RPMI7951 (cell line): ENCODE measurements at places on chromosomes 1 and 21. TPM values are rescaled to one million over a fixed set of nuclear protein-coding genes. Genes with fewer than 3 reads are reported as not detected.
A peak's percentile ranks its signal among the peaks of the same experiment; 100 is the strongest.

DNA sequence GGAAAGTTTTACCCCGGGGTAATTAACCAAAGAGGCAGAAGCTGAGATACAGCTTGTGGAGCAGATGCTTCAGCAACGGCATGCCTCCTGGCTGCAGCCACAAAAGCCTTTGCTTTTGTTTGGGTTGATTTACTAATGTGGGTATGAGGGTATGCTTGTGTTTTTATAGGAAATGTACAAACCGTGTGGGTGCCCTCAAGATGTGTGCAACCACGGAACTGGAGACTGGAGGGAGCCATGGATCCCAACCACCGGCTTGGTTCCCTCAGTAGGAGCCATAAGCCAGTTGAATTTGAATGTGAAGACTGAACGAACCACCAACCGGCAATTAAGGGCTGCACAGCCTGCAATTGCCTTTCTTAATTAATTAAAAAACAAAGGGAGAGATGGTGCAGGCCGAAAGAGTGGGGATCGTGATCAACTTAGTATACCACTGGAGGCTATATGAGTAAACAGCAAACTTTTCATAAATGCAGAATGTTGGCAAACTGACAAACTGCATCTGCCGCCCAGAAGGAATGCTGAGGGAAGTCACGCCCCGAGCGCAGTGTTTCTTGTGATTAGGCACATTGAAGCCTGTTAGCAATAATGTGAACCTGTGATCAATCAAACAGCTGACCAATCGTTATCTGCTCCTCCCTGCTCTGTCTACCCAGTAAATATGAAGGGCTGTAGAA is 104.1 kb downstream of the DISP1 start:
- DNase-seq: peak; percentile 78

GRCh38 chr1:172117800-172118199 is 276.5 kb downstream of the DNM3 start:
- DNase-seq: no peak

DNA sequence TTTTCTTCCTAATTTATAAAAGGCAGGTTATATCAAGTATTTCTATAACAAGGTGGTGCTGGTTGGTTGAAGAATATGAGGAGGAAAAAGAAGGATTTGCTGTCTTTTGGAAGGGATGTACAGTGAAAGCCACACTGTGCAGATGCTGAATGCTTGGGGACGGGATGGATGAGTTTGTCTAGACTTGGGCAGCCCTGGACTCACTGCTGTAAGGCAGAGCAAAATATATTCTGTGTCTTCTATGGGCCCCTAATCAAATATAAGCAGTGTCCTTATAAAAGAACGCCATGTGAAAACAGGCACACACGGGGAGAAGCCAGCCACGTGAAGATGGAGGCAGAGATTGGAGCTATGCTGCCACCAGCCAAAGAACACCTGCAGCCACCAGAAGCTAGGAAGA is 47.4 kb downstream of the PHC2 start:
- no peak for DNase-seq

- DNase-seq: peak; percentile 93
Observed at GRCh38 chr1:222370081-222370912, 177.6 kb downstream of the HHIPL2 start.

DNA sequence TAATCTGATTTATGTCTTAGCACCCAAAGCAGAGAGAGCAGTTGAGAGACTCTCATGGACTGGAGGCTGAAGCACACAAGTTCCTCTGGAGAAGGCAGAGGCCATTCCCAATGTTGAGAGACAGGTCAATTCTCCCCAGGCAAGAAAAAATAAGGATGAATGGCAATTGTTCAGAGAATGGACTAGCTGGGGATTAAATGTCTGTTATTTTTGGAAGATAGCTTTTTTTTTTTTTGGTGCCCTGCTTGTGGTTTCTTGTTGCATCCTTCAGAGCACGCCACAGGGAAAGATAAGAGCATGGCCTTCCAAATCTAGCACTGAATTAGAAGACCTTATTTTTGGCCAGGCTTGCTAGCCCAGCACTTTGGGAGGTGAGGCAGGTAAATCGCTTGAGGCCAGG is 65.6 kb upstream of the ERRFI1 start:
- DNase-seq: peak; percentile 87

DNA sequence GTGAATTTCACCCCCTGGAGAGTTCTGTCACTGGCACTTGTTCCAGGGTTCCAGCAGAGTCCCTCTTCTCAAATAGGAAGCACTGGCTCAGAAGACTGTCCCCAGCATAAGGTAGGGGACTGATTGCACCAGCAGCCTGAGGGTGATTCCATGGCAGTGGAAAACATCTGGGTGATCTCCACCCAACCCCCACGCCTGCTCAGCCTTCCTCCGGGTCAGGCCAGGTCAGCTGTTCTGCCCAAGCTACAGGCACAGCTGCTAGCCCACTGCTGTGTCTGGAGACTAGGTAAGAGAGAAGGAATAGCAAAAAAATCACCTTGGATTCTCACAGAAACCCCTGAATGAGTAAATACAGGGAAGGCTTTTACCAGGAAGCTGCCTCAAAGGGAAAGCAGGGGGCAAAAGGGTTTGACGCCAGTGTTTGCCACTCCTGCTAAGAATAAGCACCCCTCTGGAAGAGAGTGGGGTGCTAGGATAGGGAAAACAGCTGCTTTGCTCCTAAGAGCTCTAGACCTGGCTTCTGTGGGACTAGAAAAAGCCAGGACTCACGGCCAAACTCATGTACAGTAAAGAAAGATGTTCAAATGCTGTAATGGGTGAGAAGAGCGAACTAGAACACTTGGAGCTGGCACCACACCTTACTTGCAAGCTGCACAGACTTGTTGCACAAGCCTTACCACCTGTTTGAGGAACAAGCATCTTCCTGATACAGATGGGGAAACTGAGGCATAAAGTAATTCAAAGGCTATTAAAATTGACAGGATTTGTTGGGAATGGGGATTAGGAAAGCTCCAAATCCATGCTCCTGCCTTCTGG is 1.0 kb upstream of the DENND2D start:
- no peak for DNase-seq

GRCh38 chr1:59057211-59057694 is 239.6 kb upstream of the FGGY start:
- DNase-seq: peak; percentile 98

DNA sequence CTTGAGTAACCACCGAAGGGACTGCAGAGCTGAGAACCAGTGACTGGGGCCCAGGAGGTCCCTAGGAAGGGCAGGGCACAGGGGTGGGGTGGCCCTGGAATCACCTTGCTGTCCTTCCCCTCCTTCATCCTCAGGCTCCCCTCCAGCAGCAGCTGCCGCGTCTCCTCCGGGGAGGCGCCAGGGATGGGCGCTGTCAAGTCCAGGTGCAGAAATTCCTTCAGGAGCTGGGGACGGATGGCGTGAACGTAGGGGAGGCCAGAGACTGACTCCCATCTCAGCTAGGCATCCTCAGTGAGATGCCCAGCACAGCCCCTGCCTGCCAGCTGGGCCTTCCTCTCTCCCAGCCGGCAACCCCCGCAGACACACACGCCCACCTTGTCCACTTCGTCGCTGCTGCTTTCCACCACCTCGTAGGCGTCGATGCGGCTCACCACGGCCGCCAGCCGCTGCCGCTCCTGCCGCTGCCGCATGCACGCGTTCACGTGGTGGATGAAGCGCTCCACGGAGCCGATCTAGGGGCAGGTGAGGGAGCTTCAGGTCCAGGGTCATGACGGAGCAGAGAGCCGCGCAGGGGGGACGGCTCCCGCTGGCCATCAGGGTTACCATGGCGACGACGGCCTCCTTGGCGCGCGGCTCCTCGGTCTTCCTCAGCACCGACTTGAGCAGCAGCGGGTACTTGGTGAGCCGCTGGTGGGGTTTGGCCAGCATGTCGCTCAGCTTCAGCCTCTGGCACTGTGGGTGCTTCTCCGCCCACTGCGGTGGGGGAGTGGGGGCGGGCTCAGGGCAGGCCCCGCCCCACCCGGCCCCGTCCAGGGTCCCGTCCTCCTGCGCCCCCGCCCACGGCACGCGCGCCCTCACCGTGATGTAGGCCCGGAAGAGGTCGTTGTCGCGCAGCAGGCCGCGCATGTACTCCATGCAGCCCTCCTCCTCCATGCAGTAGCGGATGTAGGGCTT is 4.4 kb upstream of the TNFRSF25 start:
- no peak for DNase-seq

GRCh38 chr1:2384941-2385481 is 6.3 kb downstream of the MORN1 start:
- DNase-seq: no peak

TSTD1 gene
- total RNA-seq: 0.48 TPM in 1 of 2 replicates, not detected in the other

SPATA1 gene
- total RNA-seq: 2.6 TPM in 1 of 2 replicates, not detected in the other

MIXL1 gene
- total RNA-seq: not detected in 2 replicates

DNASE2B gene
- total RNA-seq: not detected in 2 replicates
